ENCODE measurements at places on chromosomes 2 and 18. TPM values are rescaled to one million over a fixed set of nuclear protein-coding genes. Genes with fewer than 3 reads are reported as not detected.
A peak's percentile ranks its signal among the peaks of the same experiment; 100 is the strongest.

The COL5A2 gene
- 72.6 TPM for total RNA-seq

The SULT1C2 gene
- 0.05 TPM for total RNA-seq

The UNC80 gene
- 0.17 TPM for total RNA-seq

The IAH1 gene
- total RNA-seq: 29.4 TPM

The MSH2 gene
- 37.3 TPM for total RNA-seq

The RAB6C gene
- total RNA-seq: not detected

The LYPD6B gene
- total RNA-seq: not detected

The SLC39A10 gene
- total RNA-seq: 32.9 TPM

The GPBAR1 gene
- total RNA-seq: not detected

The EMILIN1 gene
- 33.7 TPM for total RNA-seq

The SIX3 gene
- total RNA-seq: not detected

The ATG9A gene
- 75.4 TPM for total RNA-seq

The DHRS9 gene
- not detected for total RNA-seq

The DNAJC5G gene
- total RNA-seq: 2.7 TPM

DNA sequence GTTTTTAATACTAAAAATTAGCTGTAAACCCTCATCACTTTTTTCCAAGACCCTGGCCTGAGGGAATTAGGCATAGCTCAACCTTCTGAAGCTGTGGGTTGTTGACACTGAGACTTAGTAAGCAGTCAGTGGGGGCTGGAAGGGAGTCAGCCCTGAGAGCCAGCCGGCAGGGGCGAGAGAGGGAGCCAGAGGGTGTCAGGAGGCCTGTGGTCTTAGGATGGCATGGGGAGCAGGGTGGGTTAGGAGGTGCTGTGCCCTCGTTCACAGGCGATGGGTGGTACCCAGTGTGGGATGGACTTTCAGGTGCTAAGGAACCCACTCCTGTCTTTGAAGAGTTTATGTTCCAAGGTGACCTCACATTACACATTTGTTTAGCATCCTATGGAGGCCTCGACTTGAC is 49.3 kb downstream of the IL1RL2 start:
- DNase-seq: no peak

DNA sequence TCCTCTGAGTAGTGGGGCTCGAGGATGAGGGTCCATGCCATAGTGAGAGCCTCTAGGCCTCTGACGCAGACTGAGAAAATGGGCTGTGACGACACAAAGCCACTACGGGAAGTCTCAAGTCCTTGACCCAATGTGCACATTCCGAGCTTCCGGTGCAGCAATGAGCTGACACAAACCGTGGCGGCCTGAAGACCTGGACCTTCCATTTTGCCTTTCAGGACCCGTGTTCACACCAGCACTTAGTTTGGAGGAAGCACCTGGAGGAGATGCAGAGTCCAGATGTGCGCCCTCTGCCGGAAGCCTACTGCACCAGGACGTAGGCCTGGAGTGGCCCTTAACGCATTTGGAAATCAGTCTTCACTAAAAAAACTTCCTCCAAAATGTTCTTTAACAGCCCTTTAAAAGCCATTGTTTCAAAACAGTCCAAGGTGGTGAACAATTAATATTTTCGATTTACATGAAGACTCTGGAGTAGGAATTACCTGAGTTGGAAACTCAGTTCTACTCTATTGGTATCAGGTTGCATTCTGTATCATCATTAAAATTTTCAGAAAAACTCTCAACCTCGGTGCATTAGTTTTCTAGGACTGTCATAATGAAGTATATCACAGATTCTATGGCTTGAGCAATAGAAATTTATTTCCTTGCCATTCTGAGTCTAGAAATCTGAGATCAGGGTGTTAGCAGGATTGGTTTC is 33.9 kb downstream of the BMP10 start:
- peak; percentile 93 for DNase-seq

- DNase-seq: no peak
Measured at GRCh38 chr2:17800693-17801458, 15.4 kb upstream of the MSGN1 start.

GRCh38 chr2:134351016-134351415 is 97.1 kb downstream of the MGAT5 start:
- no peak for DNase-seq

DNA sequence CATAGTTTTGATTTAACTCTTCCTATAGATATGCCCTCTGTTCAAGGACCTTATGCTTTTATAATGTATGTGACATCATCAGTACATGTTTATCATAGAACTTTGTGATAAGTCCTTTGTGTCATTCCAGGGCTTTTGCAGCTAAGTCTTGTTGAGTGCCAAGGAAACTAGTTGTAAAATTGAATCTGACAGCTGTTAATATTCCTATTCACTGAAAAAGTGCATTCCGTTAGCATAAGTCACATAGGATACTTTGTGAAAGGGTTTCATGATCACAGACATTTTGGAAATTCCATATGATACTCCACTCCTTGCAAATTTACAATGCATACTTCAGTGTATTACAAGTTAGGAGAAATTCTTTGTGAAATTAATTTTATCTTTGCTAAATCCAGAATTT is 503.4 kb downstream of the CCDC85A start:
- DNase-seq: no peak

DNA sequence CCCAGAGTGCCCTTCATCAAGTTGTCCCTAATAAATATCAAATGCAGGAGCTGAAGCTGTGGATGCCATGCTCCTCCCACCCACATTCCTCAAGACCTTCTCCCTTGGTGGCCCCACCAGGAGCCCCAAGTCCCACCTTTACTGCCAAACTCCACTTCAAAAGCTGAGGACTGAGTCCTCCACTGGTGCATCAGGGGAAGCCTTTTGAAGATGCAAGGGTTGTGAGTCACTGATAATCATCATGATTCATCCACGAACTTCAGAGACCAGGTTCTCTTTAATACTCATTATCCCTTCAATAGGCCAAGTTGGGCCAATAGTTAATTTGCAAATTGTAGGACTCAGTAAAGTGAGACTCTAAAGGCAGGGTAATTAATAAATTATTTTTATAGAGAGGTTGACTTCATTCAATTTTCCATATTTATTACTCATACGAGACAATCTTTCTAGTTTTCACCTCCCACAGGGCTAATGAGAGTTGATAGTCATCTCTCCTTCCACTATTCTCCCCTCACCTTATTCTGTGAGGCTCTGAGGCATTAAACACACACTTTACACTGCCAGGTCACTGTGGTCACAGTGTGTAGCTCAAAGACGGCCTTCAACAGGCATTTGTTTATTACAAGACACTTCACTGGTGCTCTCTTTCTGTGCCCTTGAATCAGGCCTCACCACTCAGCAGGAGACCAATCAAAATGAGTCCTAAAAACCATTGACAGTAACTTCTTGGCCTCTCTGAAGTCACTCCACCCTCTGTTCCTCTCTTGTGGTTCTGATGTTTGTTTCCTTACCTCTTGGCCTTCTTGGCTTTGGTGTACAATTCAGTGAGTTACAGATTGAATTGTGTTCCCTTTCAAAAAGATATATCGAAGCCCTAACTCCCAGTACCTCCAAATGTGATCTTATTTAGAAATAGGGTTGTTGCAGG is 99.9 kb downstream of the TRIB2 start:
- DNase-seq: peak; percentile 58

DNA sequence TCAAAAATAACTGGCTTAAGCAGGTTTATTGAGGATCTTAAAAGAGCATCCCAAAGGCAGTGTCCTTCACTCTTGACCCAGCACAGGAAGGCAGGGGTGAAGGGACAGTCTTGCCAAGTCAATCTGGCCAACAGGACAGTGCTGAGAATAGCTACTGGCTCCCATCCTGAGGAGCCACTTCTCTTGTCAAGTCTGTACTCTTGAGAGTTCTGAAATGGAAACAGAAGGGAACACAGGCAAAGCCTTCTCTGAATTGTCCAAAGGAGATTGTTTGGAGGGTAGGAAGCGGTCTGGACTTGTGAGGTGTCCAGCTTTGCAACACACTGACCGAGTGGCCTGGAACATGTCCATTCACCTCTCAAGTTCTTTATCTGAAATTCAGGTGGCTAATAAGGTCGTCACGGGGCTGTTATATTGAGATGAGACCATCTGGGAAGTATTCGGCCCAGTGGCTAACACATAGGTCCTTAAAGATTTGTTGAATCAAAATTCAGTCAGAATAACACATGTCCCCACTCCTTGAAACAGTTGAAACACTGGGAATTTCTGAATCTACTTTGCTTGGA is 99.5 kb upstream of the FHL2 start:
- no peak for DNase-seq

- no peak for DNase-seq
Measured at GRCh38 chr2:129803871-129804270, 175.6 kb upstream of the RAB6C start.

GRCh38 chr2:207854484-207855440 is 85.1 kb upstream of the FZD5 start:
- no peak for DNase-seq

DNA sequence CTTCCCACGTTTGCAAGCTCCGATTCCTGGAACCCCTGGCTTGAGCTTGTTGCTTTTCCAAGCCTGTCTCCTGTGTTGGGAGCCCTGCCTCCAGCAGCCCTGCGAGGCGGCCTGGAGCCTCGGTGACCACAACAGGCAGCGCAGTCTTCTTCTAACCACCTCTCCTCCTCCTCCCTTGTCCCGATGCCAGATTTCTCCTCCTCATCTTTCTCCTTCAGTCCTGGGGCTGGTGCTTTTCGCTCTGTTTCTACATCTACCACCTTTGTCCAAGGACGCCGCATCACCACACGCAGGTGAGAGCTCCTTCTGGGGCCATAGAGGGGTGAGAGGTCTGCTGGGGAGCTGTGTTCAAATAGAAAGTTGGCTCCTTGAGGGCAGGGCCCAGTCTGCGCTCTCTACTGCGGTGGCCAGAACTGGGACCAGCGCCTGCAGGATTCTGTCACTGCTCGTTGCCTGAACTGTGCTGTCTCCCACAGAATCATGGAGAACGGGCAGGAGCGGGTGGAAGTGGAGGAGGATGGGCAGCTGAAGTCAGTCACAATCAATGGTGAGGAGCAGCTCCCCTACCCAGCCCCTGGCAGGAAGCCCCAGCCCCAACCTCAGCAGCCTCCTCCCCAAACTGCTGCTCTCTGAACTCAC is 3.9 kb downstream of the DNAJB2 start:
- no peak for DNase-seq

DNA sequence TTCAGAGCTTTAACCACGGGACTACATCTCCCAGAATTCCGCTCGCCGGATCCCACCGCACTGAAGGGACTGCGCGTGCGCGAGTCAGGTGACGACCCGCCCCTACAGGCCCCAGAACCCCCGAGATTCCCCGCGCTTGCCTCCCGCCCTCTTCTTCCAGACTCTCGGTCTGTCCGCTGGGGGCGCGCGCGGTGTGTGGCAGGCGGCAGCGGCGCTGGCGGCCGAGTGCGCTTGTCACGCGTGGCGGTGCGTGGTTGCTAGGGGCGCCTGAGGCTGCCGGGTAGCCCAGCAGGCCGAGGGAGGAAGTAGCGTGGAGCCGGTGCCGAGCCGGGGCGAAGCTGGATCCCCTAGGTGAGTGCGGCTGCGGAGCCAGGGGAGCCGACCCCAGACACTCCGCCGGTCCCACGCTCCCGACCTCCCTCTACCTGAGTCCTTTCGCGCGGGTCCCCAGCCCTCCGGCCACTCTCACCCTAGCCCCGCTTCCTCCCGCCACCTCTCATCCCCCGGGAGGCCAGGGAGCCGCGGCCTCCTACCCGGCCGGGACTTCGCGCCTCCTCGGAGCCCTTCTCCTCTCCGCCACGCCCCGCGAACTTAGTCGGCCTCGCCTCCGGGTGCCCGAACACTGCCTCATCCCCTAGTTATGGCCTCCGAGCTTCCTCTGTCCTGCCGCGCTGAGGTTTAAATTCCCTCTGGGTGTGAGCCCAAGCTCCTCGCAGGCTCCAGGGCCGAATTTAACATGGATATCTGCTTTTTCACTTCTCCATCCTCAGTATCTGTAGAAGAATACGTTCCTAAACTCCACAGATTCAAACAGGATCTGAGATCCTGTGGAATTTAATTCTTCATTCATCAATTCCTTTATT is at the start of gene TTLL4:
Gene TTLL4 (plus strand): TSS at position 149 of the 863 bp plus-strand sequence. CDS start 26,842 bp downstream, outside the sequence.
- DNase-seq: peak; percentile 98

DNA sequence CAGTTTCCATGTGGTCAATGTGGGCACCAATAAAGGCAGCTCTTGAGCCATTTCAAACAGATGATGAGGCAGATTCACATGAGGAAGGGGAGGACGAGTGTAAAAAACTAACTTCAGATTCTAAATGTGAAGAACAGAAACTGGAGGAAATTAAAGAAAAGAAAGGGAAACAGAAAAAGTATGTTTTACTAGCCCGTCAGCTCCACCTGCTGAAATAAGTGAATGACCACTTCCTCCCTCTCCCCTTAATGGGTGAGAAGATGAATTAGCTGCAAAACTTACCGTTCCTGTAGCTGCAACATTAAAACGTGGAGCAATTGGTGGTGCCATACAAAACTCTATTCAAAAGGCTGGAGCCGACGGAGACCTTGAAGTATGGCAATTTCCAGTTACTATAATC is 203.5 kb downstream of the UXS1 start:
- no peak for DNase-seq

GRCh38 chr2:11710210-11710609 is 36.2 kb upstream of the LPIN1 start:
- DNase-seq: peak; percentile 49

DNA sequence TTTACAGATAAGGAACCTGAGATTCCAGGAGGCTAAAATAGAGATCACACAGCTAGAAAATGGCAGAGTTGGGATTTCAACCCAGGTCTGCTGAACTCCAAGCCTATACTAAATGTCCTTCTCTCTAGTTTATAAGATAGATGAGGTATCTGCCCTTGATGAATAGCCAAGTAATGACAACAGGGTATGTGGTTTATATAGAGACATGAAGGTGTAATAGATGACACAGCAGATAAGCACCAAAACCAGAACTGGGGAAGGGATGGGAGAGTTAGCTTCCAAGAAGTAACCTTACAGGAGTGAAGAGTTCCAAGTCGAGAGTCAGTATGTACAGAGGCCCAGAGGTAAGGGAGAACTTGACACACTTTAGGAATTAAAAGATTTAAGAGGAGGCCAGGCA is 104.7 kb upstream of the UBXN4 start:
- DNase-seq: no peak

- no peak for DNase-seq
Measured at GRCh38 chr2:210655229-210655975, 99.0 kb downstream of the CPS1 start.

DNA sequence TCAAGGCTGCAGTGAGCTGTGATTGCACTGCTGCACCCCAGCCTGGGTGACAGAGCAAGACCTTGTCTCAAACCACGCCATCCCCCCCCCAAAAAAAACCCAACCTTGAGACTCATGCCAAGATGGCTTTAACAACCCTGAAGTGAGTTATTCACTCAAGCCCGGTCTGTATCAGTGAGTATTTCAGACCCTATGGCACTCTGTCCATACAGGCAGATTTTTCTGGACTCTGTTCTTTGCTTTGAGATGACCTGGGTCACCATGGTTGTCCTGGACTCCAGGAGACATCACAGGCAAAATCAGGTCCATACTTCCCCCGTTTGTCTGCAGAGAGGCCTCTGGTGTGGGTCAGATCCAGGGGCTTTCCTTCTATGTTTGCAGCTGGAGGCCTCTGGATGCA is 91.7 kb downstream of the TGOLN2 start:
- no peak for DNase-seq

DNA sequence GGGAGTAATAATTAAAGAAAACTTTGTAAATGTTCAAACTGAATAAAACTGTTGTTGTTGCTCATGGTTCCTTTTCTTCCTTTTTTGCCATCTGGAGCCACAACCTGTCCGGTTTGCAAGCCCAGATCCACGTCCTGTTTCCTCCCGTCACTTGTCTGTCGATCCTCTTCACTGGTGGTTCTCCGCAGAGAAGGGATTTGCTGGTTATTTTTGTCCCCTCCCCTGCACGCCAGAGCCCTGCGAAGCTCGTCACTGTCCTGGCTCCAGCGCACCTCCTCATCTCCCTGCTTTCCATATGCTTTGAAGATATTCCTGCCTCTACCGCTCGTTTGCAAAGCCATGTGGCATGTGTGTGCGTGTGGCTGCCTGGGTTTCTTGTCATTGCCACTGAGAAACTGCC is 461.4 kb downstream of the RNF144A start:
- DNase-seq: no peak

GRCh38 chr2:68103709-68104055 is 40.9 kb upstream of the C1D start:
- no peak for DNase-seq
